Adipocyte (in vitro differentiated cells): ENCODE measurements at places on chromosomes 2 and 18.

DNA sequence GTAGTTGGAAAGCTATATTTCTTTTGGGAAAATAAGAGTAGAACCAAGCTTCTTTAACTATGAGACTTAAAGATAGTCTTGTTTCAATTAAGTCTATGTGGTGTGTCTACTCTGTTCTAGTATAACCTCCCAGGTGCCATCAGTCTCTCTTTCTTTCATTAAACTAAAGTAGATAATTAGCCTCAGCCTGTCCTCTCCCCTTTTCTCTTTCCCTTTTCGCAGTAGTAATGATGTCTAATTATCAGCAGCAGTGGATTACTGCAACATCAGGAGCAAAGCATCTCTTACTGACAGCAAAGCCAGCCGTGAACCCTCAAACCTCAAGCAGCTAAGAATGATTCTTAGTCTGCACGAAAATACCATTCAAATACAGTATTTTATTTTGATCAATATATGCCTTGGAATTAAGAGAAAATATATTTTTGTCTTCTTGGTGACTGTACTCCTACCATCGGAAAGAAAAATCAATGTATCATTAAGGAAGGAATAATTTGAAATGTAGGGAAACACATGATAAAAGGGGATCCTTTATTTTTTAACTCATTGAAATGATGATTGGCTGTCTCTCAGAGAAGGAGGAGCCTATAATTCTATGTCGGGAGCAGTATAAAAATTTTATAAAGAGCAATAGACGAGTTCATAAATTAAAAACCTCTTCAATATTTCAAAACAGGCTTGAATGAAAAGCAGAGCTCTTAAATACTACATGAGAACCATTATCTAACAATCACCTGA lies 4.5 kb downstream of the NOL4 start:
- DNase-seq = no peak

- peak; percentile 60 for DNase-seq
Observed at GRCh38 chr2:33104052-33104623, 157.4 kb downstream of the LTBP1 start.

GRCh38 chr18:2316751-2317696 lies 254.3 kb downstream of the METTL4 start:
- DNase-seq = no peak

DNA sequence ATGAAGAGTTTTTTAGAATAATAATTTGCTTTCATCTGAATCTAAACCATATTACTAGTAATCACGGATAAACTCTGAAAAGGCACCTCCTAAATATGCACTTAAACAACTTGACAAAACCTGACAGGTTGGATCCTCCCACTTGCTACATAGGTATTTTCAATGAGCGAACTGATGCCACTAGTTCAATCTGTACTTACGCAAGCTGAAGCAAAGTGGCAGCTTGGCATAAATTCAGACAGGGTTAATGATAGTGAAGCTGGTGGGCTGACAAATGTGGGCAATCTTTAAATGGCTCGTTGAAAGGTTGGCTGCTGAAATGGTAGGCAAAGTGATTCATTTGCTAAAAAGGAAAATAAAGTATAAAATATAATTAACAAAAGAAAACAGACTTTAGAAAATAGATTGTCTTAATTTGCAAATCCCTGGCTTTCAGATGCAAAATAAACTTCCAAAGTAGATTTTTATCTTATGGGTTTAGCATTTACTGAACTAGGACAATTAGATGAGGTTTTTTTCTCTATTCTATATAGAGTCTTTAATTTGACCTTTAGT lies 1713.5 kb upstream of the SLC39A10 start:
- no peak for DNase-seq

DNA sequence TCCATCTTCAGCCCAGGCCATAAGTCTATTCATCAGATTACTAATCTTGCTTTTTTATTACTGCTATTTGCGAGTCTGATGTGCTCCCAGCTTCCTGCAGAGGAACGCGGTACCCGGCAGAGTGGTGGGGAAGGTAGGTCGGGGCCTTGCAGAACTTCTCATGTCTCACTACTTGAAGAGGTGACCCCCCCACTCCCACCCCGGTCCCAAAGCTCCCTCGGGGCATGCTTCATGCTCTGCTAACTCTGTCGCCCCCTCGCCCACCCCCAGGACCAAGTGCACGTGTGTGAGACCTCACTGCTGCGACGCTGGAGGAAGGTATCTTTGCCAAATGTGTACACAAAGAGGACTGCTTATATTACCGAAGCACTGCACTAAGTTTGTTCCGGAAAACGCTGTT lies 129.4 kb upstream of the RAB12 start:
- DNase-seq = no peak
